ENCODE measurements at places on chromosomes 12 and 14.

DNA sequence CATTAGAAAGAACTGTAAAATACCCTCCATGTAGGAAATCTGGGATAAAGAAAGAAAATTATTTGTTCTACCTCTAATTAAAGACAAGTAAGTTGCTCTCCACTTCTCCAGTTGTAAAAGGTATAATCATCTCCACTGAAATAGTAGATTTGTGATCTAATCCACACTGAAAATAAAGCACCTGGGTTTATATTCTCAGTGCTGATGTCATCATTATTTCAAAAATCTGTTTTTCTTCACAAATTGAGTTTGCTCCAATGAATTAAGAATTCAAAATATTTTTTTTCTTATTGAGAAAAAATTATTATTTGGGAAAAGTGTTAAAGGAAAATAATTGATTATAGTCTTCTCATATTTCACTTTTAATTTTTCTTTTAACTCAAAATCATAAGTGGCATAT, 869.2 kb downstream of the SLC16A7 start:
- no peak for DNase-seq

- DNase-seq, result no peak
Measured at GRCh38 chr12:44511289-44511688, 364.8 kb downstream of the NELL2 start.

DNA sequence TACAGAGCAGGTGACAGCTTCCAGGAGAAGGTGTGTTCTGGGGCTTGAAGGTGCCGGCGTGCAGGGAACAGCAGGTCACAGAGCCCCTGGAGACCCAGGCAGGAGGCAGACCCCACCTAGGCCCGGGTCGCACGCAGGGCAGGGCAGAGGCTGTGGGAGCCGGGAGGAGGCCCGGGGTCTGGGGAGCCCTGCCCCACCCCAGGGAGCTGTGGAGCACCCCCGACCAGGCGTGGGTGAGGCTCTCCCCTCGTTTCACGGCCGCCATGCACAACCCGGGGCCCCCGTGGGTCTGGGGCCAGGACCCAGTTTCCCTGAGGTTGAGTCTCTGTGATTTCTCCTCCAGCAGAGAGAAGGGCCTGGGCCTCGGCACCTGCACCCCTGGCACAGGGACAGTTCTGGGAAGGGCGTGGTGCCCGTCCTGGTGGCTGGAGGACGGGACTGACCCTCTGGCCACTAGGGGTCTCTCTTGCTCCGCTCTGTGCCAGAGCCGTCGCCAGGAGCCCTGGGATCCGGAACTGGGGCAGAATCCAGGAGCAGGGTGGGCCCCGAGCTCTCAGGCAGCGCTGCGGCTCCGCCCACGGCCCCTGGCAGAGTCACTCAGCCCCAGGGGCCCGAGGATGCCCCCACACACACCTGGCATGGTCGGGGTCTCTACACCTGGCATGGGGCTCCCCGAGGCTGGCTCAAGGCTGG, 75.2 kb upstream of the FBRSL1 start:
- DNase-seq, result peak; percentile 91

DNA sequence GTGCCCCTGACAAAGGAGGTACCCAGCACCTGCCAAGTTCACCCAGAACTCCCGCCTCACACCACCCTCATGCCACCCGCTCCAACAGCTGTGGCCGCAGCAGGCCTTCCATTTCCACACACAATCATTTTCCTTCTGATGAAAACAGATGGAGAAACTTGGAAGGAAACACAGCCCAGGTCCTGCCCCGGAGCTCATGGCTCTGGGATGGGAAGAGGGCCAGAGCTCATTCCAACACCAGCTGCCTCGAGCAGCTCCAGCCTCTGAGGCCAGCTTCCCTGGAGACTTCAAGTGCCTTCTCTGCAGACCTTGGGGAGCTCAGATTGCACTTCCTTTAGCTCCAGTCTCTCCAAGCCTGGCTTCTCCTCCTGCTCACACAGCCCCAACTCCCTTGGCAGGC, 55.1 kb upstream of the CMKLR1 start:
- DNase-seq, result peak; percentile 42

GRCh38 chr12:128178565-128178964, 88.4 kb upstream of the TMEM132C start:
- no peak for DNase-seq

DNA sequence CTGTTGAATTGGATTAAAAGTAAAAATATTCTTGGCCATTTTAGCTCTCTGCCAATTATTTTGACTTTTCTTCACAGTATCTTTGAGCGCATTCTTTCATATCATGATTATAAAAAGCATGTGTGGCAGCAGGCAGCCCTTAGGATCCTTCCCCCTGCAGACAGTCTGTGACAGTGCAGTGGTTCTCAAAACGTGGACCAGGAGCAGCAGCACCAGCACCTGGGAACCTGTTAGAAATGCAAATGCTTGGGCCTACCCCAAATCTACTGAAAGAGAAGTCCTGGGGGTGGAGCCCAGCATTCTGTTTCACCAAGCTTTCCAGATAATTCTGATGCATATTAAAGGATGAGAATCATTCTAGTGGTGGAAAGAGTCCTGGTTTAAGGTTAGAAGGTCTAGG, 155.6 kb downstream of the MON2 start:
- DNase-seq, result no peak

- DNase-seq, result no peak
Measured at GRCh38 chr14:80926397-80927082, 15.0 kb downstream of the CEP128 start.

DNA sequence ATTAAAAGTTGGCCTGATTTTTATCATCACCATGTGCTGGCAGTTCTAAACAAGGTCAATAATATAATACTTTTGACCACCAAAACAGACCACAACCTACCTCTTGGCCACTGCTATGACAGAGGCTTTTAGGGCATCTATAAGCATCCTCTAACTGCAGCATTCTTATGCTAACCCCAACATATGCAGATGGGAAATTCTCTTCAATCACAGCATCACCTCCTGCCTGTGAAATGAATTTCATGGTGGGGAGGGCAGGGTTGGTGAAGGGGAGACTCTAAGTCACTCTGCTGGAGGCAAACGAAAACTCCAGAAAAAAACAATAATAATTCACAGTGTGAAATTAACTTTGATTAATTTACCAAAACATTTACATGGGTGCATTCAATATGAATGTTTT, 78.8 kb upstream of the FAR2 start:
- DNase-seq, result no peak

GRCh38 chr12:47616440-47616839, 89.4 kb downstream of the RPAP3 start:
- DNase-seq, result no peak

DNA sequence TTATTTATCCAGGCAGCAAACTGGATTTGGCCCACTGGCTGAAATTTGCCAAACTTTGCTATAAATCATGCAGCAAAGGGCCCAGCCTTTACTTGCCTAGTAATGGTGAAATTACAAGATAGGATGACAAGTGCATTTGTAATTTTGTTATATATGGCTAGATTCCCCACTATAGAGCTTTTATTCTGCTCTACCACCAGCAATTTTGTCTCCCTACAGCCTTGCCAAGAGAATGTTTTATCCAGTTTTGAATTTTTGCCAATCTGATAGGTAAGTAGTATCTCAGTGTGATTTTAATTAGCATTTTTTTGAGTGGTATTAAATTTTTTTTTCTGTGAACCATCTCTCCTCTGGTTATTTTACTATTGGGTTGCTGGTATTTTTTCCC, 161.6 kb downstream of the SLC41A2 start:
- DNase-seq, result no peak

GRCh38 chr12:4256043-4256826, 17.3 kb upstream of the CCND2 start:
- DNase-seq, result no peak

DNA sequence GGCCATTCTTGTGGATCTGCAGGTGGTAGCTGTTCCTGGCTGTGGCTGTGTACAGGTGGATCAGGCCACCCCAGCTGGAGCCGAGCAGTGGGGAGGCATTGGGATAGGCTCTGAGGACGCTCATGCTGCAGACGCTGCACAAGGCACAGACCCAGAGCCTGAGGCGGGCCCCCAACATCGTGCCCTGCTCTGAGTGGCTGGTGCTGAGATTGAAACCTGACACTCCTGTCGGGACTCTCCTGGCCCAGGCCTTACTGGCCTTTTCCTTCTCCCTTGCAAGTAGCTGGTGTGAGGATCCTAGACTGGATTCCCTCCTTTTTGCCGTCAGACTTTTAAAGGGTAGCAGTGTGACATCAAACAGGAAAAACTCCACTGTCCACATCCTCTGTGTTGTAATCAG, at the start of gene FGF23:
TSS of gene FGF23 (minus strand) at position 308 of the 400 bp plus-strand sequence. CDS start at position 178, 130 bp downstream.
- DNase-seq, result no peak

GRCh38 chr12:96392397-96392796, 7.8 kb downstream of the CDK17 start:
- no peak for DNase-seq

DNA sequence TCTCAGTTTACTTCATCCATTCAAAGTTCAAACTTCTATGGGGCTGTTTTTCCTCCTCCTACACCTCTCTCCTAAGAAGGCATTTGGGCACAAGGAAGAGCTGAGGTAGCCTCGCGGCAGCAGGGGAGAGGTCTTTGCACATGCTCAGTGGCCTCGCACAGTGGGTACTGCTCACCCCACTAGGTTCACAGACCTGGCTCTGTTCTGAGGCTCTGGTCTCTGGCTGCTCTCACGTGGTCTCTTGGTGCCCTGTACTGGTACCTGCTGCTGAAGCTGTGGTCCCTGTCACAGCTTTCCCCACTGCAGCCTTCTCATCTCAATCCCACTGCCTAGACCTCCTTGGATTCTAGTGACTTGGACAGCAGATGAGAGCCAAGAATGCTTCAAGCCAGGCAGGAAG, 134.7 kb upstream of the CRY1 start:
- DNase-seq, result no peak

- no peak for DNase-seq
Measured at GRCh38 chr12:62288328-62288727, 28.1 kb downstream of the USP15 start.

GRCh38 chr12:92394895-92395294, 249.2 kb upstream of the BTG1 start:
- no peak for DNase-seq

GRCh38 chr14:74579447-74580274, 32.4 kb downstream of the LTBP2 start:
- no peak for DNase-seq

DNA sequence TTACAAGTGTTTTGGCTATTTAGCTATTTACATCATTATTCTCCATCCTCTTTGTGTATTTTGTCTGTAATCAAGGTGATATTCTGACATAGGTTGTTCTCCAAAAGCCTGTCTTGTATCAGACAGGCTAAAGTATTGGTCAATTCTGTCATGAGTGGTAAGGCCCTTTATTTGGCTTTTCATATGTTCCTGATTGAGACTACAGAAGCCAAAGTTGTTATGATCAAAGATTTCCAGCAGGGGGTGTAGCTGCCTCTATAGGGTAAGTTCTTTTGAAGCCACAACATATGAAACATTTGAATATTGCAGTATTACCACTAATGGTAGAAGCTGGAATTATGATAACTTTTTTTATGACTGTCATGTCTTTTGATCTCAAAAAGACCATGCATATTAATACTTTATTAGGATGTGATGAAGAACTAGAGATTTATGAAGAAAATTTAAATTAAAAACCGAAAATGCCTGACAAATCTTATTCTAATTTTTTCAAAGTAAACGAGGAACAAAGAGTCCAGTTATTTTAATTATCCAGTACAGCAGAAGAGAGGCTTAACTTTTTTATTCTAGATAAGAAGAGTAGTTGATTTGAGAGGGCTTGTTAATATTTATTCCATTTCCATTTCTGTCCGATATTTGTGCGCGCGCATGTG, 3.4 kb upstream of the ARHGAP5 start:
- DNase-seq, result peak; percentile 62

DNA sequence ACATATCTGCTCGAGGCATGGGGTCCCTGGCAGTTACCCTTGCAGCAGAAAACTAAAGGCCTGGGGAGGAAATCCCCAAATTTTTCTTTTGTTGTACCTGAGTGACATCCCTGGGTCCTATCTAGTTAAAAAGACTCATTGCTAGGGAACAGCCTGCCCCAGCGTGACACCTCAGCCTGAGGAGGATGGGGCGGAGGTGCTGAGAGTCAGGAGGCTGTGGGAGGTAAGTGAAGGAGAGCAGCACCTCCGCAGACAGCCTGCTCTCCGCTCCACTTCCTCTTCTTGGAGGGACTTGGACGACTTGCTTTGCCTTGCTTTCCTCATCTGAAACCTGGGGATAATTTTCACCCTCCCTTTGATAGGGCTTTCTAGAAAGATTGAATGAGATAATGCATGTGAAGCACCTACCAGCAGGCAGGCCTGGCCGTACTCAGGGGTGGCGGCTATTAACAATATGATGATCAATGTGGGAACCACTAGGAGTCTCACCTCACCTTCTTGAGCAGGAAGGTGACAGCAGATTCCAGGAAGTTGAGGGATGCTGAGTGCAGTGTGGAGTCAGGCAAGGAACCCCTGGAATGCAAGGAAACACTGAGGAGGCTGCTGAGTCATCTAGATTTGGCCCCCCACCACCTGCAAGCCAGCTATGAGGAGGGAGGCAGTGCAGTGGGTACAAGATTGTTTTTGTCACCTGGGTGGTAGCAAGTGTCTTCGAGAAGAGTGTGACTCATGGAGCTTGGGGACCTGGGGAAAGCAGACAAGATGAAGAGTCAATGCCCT, 23.2 kb downstream of the UBE3B start:
- DNase-seq, result no peak

DNA sequence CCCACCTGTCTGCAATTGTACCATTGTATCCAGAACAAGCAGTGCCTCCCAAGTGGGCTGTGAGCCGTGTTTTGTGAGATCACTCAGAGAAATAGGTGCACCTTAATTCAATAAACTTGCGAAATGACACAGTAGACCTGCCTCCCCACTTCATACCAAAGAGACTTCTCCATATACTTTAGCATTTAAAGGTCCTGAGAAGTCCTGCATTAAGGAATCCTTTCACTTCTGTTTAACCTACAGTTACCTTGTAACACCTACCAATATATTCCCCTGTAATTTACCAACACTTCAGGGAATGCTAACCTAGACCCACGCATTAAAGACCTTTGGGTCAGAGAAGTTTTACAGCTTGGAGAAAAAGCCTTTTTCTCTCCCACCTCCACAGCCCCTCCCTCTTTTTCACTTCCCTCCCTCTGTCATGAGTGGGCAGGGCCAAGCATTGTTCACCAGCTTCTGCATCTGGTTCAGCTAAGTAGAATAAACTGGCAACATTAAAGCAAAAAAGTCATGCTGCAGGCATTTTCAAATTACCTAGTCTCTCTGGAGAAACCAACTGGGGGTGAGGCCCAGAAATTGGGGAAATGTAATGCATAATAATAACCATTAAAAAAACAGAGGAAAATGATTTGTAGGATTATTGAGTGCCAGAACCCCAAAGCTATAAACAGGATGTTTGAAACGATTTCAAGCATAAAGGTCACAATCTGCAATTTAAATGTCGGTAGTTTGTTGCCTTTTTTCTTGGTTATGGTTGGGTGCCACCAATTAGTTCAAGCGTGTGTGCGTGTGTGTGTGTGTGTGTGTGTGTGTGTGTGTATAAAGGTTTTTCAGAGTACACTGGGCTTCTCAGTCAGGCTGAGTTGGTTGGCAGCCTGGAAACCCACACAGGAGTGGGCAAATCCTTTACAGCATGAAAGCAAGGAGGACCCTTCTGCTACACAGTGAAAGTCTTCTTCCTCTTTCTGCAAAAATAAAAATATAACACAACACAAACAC, 13.7 kb upstream of the WSCD2 start:
- DNase-seq, result no peak

- no peak for DNase-seq
Measured at GRCh38 chr14:76699939-76700590, 61.2 kb upstream of the VASH1 start.

Data from BE2C (cell line).